ENCODE measurements at places on chromosomes 3 and 15.

DNA sequence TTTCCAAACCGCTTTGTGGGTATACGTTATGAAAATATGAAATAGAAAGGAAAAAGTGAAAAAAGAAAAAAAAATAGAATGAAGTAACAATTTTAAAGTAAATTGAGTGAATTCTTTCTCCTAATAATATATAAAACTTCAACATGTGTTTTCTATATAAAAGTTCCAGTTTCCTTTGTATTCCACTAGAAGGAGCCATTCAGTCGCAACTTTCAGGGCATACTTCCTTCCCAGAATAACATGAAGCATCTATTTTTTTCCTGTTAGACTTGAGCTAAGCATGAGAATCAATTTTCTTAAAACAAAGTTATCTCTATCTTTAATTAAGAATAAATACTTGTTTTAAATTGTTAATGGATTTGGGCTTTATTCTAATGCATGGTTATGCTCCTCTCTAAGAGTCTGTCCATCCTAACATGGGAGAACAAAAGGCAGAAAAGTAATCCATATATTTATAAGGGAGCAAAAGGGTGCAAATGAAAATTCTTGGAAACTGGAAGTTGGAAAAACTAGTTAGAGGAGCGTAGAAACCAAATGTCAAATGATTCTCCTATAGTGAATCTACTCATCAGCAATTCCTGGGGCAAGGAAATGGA lies 16.0 kb upstream of the VGLL3 start:
- DNase-seq = no peak

DNA sequence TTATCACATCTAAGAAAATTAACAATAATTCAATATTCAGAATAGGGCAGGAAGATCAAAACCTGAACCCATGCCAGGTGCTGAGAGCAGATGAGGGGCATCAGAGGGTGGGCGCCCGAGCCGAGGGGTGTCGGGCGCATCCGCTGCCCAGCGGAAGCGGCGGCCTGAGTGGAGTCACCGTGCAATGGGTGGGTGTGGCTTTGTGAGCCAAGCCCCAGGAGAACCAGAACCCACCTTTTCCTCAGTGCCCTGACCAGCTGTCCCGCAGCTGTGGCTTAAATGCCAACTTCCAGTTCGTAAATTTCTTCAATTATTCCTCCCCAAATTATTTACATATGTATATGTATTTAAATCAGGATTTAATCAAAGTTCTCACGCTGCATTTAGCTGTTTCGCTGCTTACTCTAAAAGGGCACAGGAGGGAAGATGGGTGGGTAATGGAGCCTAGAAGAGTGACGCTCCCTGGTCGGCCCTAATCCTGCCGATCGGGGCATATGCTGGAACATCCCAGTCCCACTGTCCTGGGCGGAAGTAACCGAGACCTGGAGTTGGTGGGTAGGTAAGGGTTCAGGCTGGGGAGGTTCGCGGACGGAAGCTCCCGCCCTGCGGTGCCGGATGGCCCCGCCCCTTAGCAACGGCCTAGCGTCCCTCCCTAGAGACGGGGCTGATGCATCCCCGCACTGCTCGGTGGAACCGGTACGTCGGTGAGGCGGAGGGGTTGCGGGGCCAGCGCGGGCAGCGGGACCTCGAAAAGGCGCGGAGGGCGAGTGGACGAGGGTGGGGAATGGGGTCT lies 1.3 kb downstream of the DNAH1 start:
- DNase-seq = no peak

- DNase-seq = no peak
These were observed 130.1 kb downstream of the LRRK1 start for GRCh38 chr15:101049282-101049681.

GRCh38 chr15:40028853-40029252 lies 10.1 kb downstream of the SRP14 start:
- DNase-seq = no peak

DNA sequence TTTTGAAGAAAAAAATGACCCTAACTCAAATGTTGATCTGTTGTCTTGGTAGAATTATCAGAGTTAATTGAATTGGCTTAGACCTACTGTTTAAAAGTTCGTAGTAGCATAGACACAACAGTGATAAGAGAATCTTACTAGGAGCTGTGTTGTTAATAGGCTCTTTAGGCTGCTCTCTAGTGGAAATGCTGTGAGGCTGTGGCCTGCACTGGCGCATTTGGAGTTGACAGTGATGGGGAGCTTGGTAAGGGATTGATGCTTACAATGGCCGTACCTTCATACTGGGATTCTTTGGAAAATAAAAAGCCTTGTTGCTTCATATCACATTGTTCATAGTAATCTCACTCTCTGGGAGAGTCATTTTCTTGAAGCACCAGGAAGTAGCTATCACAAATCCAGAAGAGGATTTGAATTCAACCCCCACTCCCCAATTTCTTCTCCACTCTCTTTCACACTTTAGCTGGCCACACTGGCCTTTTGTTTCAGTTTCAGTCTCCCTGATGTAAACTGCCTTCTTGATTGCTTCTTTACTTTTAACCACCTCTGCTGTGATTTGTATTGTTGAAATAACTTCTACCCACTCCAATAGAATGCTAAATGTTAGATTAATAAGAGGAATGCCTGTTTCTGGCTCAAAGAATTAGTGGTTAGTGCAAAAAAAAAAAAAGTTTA lies 56.6 kb downstream of the CEP63 start:
- DNase-seq = no peak

DNA sequence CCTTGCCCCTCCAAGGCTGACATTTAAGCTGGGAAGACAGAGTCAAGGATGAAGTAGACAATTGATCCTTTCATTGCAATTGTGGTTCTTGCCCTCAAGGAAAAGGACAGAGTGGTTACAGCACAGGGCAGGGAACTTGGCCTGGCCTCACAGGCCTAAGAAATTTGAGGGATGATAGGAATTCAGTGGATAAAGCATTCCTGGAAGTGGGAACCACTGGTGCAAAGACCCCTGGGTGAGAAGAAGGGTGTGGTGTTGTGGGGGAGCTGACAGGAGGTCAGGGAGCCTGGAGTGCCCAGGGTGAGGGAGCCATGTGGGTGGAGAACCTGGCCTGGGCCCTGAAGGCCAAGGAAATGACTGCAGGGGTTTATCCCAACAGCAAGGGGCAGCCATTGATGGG lies 287.4 kb downstream of the UACA start:
- no peak for DNase-seq

DNA sequence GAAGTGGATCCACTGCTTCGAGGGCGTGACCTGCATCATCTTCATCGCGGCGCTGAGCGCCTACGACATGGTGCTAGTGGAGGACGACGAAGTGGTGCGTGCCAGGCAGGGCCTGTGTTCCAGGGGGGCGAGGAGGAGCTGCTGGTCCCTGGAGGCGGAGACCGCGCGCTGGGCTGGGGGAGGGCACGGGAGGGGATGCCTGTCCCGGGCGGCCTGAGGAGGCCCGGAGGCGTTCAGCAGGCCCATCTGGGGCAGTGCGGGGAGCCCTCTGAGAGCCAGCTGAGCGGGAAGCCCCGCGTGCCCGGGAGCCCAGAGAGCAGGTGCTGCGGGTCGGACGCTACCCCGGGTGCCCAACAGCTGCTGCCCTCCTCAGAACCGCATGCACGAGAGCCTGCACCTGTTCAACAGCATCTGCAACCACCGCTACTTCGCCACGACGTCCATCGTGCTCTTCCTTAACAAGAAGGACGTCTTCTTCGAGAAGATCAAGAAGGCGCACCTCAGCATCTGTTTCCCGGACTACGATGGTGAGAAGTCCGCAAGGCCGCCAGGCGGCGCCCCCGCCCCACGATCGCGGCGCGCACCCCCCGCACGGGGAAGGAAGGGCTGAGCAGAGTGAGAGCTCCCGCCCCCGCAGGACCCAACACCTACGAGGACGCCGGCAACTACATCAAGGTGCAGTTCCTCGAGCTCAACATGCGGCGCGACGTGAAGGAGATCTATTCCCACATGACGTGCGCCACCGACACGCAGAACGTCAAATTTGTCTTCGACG lies 2.9 kb downstream of the GNAT1 start:
- DNase-seq = no peak

DNA sequence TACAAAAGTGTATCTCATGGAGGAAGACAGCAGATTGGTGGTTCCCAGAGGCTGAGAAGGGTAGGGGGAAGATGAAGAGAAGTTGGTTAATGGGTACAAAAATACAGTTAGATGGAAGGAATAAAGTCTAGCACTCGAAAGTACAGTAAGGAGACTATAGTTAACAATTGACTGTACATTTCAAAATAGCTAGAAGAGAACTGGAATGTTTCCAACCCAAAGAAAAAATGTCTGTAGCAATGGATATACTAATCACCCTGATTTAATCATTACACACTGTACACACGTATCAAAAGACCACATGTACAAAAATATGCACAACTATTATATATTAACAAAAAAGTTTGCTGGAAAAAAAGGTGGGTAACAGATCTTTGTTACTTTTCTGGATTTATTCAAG lies 57.3 kb downstream of the THRB start:
- DNase-seq = no peak

DNA sequence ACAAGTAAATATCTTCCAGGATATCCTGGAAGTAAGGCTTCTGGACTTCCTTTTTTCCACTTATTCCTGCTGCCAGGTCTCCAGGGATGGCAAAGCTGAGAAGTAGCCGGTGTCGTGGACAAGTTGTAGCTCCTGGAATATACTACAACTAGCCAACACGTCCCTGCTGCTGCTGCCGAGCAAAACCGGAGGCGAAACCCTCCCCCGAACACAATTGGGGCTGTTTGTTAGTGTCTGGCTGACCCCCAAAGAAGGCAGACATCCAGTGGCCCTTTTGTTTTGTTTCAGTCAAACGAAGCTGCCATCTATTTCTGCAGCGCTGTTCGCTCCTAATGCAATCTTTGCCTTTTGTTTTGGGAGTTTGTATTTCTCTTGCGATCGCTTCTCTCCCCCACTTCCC lies 45.3 kb upstream of the EIF5A2 start:
- no peak for DNase-seq

DNA sequence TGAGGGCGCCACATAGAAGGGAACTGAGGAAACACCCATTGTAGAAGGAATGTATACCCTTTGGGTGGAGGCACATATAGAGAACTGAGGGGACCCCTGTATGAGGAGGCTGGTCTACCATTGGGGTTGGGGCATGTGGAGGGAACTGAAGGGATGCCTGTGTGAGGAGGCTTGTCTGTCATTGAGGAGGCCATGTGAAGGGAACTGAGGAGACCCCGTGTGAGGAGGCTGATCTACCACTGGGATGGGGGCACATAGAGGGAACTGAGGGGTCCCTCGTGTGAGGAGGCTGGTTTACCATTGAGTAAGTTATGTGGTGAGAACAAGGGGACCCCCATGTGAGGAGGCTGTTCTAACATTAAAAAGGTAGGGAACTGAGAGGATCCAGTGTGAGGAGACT lies 156.1 kb downstream of the FBLN2 start:
- DNase-seq = no peak

DNA sequence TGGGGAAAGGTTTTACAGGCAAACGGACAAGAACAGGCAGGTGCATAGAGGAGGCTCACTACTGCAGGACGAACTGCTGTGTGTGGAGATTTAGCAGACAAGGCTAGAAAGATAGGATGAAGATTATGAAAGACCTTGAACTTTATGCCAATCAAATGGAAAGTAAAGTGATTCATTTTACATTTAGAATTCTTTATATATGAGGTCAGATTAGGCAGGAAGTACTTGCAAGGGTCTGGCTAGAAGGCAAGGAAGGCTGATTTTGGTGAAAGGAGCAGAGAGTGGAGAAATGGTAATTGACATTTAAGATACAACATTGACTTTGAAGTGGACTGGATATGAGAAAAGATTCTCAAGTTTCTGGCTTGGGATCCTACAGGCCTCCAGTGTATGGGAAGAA lies 33.6 kb downstream of the PLSCR4 start:
- DNase-seq = no peak

DNA sequence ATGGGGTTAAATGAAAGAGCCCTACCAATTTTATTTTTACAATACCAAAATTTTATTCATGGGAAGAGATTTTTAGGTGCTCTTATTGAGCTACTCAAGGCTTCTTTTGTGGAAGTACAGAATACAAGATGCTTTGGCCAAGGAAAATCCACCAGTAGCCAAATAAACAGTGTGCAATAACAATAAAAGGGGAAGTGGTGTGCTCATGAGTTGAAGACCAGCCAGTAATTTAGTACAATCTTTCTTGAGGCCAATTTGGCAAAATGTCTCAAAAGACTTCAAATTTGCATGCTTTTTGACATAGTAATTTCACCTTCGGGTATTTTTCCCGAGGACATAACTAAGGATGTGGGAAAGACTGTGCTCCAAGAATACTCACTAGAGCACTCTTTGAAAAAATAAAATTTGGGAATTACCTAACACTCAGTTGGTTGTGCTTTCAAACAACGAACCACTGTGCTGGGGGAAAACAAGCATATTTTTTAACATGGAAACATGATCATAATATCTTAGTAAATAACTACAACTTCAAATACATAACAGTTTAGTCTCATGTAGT lies 294.0 kb downstream of the DIPK2A start:
- DNase-seq = no peak

GRCh38 chr3:164451072-164451910 lies 627.0 kb downstream of the SI start:
- DNase-seq = no peak

DNA sequence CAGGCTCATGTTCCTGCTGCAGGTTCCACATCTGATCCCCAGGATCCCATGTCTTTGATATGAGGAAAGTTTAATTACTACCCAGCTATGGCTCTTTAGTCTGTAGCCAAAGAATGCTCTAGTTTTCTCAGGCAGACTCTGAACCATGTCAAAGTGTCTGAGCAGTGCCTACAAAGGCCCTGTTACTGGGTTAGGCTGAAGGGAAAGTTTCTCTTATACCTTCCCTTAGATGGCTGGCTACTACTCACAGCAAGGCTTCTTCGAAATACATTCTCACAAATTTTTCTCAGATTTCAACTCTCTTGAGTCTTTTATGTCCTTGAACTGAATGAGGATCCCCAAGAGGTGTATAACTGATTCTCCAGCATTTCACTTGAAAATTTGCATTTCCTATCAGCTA lies 102.4 kb downstream of the NR1D2 start:
- no peak for DNase-seq

GRCh38 chr3:123758081-123758564 lies 126.0 kb downstream of the MYLK start:
- DNase-seq = peak; percentile 86

DNA sequence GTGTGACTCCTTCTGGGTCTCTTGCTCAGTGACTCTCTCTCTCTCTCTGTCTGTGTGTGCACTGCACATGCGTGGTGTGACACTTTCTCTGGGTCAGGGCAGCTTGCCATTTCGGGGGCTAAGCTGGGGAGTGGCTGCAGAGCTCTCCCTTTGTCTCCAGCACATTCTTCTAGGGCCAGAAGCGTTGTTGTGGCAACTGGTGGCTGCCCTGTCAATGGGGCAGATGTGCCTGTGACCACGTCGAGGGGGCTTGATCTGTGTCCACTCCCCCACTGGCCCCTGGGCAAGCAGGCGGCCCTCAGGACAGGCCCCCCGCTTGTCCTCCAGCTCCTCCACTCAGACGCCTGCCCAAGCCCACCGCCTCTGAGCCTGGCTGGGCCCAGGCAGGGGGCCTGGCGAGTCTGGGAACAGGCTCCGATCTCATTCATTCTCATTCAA lies 67.8 kb downstream of the WNT7A start:
- no peak for DNase-seq

DNA sequence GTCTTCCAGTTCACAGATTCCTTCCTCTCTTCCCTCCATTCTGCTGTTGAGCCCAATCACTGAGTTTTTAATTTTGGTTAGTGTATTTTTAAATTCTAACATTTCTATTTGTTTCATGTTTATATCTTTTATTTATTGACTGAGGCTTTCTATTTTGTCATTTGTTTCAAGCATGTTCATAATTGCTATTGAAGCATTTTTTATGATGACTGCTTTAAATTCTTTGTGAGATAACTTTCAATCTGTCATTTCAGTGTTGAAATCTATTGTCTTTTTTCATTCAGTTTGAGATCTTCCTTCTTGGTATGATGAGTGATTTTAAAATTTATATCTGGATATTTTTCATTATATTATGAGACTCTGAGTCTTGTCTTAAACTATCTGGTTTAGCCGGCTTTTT lies 192.3 kb downstream of the RPLP1 start:
- no peak for DNase-seq

Measured in NCI-H187 treated with DMSO at 0.1 percent for 48 hours (cell line).